ENCODE measurements at places on chromosomes 2 and 18.

DNA sequence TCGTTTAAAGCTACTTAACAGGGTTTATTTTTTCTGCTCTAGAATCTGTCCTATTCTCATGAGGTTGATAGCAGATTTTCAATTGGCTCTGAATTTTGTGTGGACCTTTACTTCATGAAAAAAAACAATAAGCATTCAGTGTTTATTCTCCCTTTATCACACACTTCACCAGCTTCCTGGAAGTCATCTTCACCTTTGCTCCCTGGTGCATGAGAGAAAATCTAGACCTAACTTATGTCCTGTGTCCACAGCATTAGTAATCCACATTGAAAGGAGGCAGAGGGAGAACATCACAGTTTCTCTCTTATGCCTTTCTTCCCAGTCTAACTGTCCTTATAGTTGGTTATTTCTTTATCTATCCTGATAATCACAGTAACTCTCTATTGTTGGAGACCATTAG, 316.1 kb downstream of the PTH2R start:
- DNase-seq, result no peak

DNA sequence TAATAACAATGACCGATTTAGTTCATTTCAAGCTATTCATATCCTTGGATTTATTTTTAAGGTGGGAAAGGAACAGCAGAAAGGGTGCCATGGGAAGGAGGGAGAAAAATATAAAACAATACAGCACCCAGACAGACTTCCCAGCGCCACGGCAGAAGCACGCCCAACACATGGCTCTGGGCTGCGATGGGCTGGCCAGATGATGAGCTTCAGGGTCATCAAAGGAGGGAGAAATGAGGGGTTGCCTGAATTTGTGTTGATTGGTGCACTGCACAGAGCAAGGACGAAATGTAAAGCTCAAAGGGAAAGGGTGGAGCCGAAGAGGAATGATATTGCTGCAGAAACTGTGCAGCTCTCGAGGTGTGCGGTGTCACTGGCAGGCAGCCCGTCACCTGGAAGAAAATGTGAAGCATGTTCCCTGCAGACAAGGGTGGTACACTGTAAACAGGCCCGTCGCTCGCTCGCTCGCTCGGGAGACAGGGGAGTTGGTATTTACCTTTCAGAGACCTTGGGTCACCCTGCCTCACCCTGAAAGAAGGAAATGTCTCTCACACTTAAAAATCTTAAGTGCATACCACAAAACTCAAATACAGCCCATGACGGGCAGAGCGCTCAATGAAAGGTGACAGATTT, 195.5 kb upstream of the CTAGE1 start:
- DNase-seq, result no peak

DNA sequence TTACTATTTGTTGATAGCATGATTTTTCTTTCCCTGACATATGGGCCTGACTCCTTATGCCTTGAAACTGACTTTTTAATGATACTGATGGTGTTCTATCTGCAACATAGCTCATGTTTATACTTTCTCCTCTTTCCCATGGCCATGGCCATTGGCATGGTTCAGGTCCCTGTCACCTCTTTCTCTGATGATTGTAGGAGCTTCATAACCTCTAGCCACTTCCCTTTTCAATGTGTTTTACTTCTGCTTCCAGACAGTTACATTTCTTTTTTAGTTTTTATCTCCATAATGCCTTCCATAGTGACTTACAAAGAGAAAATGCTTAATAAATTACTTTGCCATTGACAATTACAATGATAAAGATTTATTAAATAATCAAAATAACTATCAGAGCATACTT, 177.9 kb upstream of the SETBP1 start:
- no peak for DNase-seq

- DNase-seq, result no peak
Observed at GRCh38 chr2:83058683-83059082, 1400.4 kb downstream of the SUCLG1 start.

- DNase-seq, result no peak
Observed at GRCh38 chr2:11343368-11343649, 1.1 kb downstream of the ROCK2 start.

GRCh38 chr2:5121121-5121520, 571.1 kb upstream of the SOX11 start:
- DNase-seq, result no peak

GRCh38 chr2:136324966-136325365, 207.0 kb upstream of the CXCR4 start:
- DNase-seq, result no peak

DNA sequence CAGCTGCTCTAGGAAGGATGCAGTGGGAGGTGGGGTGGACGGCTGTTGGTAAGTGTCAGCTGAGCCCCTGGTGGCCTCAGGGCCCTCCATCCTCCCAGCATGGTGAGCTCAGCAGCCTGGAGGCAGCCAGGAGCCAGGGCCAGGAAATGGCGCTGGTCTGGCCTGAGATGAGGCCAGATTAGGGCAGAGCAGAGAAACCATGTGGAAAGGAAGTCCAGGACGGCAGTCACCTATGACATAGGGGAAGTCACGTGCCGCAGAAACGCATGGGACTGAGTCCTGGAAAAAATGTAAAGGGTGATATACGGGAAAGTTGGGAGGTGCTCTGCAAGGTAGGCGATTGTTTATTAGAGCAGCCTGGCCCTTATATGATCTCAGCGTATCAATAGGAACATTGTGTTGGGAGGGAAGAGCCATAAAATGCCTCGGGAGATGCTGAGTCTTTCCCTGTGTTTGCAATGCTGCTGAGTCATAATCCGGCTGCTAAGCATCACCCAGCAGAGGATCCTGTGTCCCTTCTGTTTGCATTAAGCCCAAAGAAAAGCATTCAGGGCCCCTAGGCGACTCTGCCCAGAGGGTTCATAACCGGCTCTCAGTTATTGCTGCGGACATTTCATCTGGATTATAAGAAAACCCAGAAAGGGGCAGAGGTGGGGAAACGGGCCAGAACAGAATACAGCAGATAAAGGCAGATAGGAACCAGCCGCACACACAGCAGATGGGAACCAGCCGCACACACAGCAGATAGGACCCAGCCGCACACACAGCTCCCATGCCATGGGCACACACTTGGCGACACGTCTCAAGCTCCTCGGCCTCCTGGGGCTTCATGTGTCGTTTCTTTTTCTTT, 30.3 kb upstream of the B3GNT7 start:
- peak; percentile 91 for DNase-seq

- DNase-seq, result no peak
Observed at GRCh38 chr2:97355887-97356286, 233.8 kb downstream of the ANKRD36B start.

- no peak for DNase-seq
Observed at GRCh38 chr18:79763407-79763806, 34.3 kb upstream of the KCNG2 start.

DNA sequence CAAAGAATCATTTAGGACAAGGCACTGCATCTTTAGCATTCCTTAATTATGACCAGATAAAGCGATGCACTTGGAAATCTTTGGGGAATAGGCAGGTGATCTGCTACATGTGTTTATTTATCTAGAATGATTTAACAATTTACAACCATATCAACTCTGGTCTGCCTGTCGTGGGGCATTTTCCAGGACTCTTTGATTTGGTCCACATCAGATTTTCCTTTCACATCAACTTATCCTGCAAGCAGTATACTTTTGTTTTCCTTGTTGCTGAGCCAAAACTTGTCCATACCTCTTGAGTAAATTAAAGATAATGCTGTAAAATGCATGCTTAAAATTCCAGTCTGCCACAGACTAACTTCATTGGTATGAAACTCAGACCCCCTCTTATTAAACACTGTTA, 312.4 kb upstream of the TCF4 start:
- DNase-seq, result no peak

All from bronchial epithelial cell (primary cell).